ENCODE measurements at places on chromosomes 2 and 18.

DNA sequence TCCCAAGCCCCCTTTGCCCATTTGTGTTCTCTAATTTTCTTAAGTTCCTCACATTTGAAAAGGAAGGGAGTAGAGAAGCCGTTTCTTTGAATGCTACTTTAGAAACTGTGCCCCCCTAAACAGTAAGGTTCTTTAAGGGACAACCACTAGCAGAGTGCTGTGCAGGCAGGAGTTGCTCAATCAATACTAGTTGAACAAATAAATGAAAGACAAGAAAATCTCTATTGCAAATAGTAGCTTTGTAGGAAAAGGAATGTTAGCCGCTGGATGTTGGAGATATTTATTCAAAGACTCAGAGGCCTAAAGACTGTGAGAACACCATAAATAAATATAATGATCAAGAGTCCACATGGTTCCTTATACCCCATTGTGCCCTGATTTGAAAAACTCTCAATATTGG lies 119.8 kb upstream of the SMAD7 start:
- DNase-seq = no peak

GRCh38 chr2:237438080-237438940 lies 24.3 kb upstream of the COL6A3 start:
- no peak for DNase-seq

DNA sequence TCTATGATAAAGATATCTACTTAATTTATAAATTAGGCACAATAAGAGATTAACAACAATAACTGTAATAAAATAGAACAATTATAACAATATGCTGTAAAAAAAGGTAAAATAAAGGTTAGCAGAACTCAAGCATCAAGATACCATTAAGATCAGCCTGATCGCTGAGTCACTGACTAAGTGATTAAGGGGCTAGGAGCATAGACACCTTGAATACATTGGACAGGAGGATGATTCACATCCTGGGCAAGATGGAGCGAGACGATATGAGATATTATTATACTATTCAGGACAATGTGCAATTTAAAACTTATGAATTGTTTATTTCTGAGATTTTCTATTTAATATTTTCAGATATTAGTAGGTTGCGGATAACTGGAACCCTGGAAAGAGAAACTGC lies 1277.8 kb upstream of the ZEB2 start:
- DNase-seq = no peak

DNA sequence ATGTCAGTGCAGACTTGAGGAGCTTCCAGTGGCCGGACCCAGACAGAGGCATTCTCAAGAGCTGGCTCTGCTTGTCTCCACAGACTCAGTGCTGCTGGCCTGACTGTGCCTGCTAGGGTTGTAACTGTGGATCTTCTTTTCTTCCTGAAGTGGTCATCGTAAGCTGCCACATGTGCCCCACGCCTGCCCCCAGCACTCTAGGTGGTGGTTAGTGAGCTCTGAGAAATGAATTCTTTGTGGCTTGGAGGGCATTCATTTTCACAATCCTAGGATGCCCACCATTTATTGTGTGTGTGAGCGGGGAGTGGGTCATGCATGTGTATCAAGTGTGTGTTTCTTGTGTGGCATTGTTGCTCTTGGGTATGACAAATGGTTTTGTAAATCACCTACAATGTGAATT lies 23.1 kb downstream of the RAB12 start:
- no peak for DNase-seq

- DNase-seq = no peak
Measured at GRCh38 chr2:214774108-214774507, 35.4 kb downstream of the BARD1 start.

- DNase-seq = no peak
Measured at GRCh38 chr2:144452169-144452988, 67.5 kb downstream of the ZEB2 start.

DNA sequence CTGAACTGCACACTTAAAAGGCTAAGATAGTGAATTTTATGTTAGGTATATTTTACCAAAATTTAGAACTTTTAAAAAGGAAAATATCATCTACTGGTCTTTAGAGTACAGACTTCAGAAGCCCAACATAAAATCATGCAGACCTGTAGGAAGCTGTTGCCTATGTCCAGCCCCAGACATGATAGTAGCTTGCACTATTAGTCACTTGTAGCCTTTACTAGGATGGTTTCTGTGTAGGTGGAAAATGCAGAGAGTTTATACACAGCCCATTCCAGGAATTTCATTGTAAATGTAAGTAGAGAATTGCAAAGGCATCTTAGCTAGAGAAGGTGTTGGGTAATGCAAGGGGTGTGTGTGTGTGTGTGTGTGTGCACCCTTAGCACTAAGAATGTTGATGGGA lies 640.2 kb downstream of the RNF144A start:
- DNase-seq = no peak

DNA sequence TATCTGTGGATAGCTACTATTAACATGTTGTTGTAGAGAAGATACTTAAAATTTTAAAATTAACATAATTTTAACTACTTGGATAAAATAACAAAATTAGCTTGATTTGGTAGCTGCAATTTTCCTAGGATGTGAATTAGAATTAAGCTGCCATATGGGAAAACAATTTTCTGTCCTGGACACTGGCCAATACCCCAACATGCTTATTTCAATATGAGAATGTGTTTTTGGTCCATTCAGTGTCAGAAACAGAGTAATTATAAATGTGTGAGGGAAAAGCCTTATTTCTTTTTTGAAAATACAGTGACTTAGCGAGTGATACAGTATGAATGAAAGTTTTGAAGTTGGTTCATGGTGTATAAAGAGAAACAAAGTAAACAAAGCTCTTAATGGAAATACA lies 948.3 kb upstream of the GYPC start:
- DNase-seq = no peak

DNA sequence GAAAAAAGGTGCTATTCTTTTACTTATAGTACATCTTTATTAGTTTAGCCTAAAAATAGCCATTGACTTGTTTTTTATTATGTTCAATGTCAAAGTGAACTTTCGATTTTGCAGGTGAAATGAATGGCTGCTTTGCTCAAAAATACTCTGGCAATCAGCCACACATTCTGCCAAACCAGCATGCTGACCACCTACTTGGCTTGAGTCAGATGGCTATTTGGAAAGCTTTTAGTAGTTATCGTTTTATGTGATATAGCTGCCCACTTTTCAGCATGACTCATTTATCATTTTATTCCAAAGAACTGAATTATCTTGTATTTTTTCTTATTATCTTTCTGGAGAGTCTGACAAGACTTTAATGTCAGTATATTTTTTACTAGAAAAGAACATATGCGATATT lies 1615.8 kb upstream of the TMEFF2 start:
- no peak for DNase-seq

DNA sequence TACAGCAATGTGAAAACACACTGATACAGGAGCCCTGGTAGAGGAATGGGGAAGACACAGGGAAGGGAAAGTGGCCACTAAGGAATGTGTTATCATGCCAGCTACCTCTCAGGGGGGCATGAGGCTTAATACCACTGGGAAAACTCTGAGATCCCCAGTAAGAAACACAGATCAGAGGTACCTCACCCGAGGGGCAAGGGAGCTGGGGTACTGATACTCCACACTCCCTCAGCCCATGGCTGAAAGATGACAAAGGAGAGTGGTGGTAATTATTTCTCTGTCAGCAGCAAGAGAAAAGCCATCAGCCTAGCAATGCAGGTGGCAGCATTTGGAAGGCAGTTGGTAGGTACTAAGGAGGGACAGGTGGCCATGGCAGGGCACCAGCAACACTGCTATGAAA lies 434.8 kb downstream of the NBAS start:
- no peak for DNase-seq

- peak; percentile 80 for DNase-seq
Measured at GRCh38 chr2:84881581-84882413, 913 bp upstream of the TRABD2A start.

- no peak for DNase-seq
Measured at GRCh38 chr2:69164061-69164778, 151.2 kb downstream of the ANTXR1 start.

DNA sequence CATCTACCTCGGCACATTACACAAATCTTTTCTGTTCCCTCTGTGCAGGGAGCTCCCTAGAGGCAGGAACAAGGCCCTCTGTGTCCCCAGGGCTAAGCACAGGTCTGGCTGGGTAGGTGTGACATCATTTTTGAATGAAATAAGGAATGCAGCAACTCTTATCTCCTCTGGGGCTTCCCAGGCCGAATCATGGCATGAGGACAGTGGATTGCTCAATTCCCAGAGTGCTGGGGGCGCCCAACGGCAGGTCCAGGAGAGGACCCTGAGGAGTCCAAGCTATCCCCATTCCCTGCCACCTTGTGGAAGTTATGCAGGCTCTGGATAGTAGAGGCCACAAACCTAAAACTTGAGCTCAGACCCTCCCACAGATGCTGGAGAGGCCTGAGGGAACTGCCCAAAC lies 158.0 kb upstream of the RAB6C start:
- DNase-seq = no peak

DNA sequence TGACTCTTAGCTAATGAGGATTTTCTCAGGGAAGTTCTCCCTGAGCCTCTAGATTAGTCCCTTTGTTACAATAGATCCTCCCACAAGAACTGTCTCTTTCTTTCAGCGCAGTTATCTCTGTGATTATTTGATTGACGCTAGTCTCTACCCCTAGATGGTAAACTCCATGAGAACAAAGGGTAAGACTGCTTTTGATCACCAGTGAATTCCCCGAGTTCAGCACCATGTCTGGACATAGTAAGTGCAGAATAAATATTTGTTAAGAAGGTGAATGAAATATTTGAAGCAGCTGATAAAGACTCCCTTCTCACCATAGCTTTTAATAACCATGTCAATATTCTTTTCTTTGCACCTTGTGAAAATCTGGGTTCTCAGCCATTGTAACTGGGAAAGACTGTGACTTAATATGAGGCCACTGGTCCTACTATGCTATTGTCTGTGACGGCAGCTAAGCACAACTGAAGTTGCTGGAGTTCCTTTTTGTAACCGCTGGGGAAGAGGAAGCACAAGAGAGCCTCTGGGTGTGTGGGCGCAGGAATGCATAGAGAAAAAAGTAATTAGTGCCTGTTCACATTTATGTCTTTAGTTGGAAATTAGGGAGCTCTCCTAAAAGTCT lies 214.7 kb downstream of the TGIF1 start:
- no peak for DNase-seq

GRCh38 chr2:7884338-7884737 lies 797.5 kb upstream of the ID2 start:
- DNase-seq = no peak

GRCh38 chr2:7891312-7891711 lies 790.5 kb upstream of the ID2 start:
- no peak for DNase-seq

GRCh38 chr2:221422516-221423209 lies 149.4 kb downstream of the EPHA4 start:
- no peak for DNase-seq

DNA sequence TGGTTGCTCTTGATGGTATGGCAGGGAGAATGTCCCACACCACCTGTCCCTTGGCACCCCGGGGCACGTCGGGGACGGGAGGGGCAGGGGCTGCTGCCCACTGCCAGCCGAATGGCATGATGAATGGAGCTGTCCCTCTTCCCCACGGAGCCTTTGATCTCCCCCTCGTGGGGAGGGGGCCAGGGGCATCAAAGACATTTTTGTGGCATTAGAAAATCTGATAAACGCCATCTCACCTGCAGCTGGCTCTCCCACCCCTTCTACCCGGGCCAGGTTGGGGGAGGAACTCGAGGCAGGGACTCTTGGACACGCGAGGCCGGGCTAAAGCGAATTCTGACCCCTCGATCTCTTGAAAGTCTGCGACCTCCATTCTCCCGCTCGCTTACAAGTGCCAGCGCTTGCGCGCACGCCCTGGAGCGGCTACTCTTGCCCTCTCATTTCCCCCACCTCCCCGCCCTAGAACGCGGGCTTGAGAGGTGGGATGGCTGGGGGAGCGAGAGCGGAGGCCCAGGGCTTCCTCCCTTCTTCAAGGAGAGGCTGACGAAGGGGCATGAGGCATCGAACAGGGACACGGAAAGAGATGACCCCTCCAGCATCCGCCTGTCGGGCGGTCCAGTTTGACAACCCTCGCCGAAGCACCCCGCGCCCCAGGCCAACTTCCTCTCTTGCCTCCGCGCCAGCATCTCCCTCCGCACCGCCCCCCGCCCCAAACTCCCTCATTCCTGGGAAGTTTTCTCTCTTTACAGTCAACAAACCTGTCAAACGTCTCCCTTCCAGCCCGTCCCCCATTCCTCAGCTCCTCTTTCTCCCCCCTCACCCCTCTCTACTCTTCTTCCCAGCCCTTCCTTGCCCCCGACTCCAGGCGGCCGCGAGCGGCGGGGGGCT lies 692 bp upstream of the WNT6 start:
- no peak for DNase-seq

DNA sequence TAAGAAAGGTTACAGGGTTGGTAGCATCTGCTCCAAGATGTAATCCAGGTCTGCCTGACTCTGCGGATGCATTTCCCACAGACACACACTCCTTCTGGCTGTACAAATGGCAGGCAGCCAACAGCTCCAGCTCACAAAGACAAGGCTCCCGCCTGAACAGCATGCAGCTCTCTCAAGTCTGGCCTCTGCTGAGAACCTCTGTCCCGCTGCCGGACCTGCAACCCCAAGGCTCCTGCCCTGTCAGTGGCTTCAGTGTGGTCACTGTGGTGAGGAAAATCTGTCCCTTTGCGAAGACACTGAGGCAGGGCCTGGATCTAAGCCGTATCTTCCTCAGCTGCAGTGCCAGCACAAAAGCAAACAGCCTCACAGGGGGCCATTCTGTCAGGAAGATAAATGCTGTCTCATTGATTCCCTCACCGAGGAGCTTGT lies 469.3 kb upstream of the MEX3C start:
- no peak for DNase-seq

DNA sequence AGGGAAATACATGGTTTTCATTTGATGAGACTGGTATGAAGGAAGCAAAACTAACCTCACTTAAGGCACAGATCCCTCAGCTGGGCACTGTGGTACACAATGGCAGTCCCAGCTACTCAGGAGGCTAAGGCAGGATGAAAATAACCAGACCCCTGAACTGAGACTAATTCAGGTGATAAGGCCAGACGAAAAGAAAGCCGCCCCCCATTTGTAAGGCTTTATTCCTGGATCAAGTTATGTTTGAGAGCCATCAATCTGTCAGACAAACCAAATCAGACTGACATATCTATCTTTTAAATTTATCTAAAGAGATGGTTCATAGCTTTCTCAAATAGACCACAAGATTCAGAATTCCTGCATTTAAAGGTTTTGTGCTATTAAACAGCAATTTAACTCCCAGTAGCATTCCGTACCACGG lies 4.1 kb downstream of the SRSF7 start:
- no peak for DNase-seq

DNA sequence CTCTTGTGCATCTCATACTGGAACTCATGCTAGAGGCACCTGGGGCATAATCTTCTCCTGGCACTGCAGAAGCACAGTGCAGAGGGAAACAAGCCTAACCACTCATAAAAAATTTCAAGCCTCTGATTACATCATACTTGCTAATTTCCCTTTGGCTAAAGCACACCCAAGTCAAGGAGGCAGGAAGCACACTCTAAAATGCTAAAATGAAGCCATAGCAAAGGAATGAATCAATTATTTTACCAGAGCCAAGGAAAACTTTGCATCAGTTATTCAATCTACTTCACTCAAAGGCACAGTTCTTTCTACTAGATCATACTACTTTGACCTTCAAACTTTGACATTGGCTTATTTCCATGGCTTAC lies 79.6 kb upstream of the SPOPL start:
- no peak for DNase-seq
